Thyroid gland (tissue), 4 donors: ENCODE measurements at places on chromosomes 7 and 10.

- DNase-seq: no peak
Observed at GRCh38 chr10:30463944-30464451, 30.0 kb downstream of the MAP3K8 start.

GRCh38 chr7:155300641-155301452, 3.2 kb downstream of the INSIG1 start:
- no peak for DNase-seq

GRCh38 chr7:34837316-34837715, 179.3 kb downstream of the NPSR1 start:
- no peak for DNase-seq

- no peak for DNase-seq
Observed at GRCh38 chr7:90243556-90243955, 1.4 kb upstream of the CFAP69 start.

DNA sequence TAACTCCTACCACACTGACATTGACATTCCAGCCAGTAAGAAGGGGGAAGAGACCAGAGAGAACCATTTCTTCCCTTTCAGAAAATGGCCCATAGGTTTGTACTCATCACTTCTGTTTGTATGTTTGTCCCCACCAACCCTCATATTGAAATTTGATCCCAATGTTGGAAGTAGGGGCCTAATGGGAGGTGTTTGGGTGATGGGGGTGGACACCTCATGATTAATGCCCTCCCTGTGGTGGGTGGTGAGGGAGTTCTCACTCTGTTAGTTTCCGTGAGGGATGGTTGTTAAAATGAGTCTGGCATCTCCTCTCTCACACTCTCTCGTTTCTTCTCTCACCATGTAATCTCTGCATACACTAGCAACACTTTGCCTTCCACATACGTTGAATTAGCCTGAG, 21.4 kb downstream of the CADPS2 start:
- DNase-seq: no peak
